ENCODE measurements at places on chromosomes 7 and 10. TPM values are rescaled to one million over a fixed set of nuclear protein-coding genes. Genes with fewer than 3 reads are reported as not detected.

The UNC5B gene
- total RNA-seq, result 1.1 TPM

The CYP2E1 gene
- total RNA-seq, result 1.6 TPM

- peak; percentile 76 for DNase-seq
Observed at GRCh38 chr10:77072836-77073662, 564.6 kb downstream of the KCNMA1 start.

DNA sequence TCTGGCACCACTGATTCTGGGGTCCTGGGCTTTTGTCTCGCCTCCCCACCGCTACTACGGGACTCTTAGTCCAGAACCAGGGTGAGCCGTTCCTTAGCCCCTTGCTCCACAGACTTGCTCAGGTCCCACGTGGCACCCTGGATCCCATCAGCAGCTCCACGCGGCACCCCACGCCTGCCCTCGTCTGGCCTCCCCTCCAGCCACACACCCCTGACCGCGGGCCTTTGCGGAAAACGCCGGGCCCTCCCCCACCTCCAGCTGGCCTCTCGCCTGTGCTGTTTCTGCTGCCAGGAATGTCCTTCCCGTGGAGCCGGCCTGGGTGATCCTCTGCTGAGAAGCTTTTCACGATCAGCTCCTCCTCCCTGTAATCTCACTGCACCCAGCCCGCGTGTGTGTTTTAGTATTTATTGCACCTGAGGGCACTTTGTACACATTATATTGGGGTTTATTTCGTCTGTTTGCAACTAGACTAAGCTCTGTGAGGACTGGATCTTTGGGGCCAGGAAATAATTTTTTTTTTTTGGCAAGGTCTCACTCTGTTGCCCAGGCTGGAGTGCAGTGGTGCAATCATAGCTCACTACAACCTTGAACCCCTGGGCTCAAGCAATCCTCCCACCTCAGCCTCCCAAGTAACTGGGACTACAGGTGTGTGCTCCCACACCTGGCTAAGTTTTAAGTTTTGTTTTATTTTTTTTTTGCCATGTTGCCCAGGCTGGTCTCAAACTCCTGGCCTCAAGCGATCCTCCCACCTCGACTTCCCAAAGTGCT lies 10.5 kb upstream of the TTYH3 start:
- DNase-seq, result peak; percentile 72

The UPF2 gene
- total RNA-seq, result 23.6 TPM

The TPST1 gene
- 2.7 TPM for total RNA-seq

DNA sequence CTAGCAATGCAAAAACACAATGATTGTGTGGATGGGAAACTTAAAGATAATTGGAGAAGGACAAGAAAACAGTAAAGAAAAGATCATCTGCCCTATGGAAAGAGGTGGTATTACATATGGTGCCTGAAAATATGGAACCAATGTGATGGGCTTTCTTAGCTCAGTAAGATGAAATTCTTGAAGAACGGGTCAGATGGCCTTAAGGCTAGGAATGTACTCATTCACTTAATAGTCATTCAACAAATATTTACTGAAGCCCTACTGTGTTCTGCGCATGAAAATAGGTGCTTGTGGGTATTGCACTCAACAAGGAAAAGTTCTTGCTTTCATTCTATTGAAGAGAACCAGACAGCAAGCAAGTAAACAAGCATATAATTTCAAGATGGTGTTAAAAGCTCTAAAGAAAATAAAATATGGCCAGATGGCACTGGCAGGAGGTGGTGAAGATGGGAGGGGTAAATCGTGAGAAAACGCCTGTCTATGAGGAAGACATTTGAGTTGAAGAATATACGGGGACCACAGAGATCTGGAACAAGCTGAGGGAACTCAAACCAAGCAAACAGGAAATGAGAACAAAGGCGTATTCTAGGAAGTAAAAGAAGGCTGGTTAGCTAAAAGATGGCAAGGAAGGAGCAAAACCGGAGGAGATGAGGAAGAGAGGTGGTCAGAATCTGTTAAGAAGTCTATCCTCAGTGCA lies 179.7 kb downstream of the ANK3 start:
- DNase-seq, result no peak

The TDRD1 gene
- not detected for total RNA-seq

GRCh38 chr7:11182736-11183135 lies 209.1 kb downstream of the PHF14 start:
- DNase-seq, result no peak

DNA sequence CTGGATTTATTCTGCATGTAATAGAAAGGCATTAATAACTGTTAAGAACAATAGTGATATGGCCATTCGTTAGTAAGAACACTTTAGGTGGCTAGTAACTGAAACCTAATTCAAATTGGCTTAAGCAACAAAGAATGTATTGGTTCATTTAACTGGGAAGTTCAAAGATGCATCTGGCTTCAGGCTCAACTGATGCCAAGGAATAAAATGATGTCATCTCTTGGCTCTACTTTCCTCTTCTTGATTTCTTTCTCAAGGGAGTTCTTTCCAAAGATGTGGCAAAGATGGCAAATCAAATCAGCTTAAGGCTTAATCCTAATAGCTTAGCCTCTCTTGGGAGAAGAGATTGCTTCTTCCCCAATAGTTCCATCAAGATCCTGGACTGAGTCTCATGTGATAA lies 51.6 kb downstream of the PIK3CG start:
- DNase-seq, result no peak

GRCh38 chr7:92750946-92751345 lies 85.4 kb downstream of the CDK6 start:
- DNase-seq, result no peak

DNA sequence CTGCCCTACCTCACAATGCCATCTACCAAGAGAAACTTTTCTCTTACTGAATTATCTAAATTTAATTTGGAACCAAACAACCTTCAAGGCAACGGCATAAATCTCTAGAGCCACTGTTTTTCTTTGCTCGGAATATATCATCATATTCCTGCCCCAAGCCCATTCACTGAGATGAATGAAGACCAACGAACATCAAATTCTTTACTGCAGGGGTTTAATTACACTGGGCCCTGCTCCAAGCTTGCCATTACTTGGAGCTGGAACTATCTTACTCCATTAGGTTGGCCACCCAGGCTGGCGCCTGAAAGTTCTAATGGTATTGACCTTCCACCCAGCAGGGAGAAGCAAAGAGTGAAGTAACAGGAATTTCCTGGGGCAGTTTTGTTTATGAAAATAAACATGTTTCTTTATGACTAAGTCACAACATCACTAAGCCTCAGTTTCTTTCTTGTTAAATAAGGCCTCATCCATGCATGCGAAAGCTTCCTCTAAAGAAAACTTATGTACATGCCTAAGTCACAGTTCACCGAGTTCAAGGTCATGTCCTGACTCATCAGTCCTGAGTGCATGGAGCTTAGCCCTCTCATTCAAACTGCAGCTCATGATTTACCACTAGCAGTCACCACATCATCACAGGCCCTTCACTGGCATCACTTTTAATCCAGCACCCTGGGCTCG lies 42.1 kb upstream of the ANAPC16 start:
- no peak for DNase-seq

- peak; percentile 51 for DNase-seq
Observed at GRCh38 chr7:1539181-1539881, 8.8 kb downstream of the MAFK start.

The ENTPD1 gene
- 3.1 TPM for total RNA-seq

The TLX1 gene
- total RNA-seq, result not detected

All from psoas muscle (tissue), 8 donors.